NCI-H1417 (cell line): ENCODE measurements at places on chromosomes 7 and 10.

GRCh38 chr10:128884033-128884425 lies 583.0 kb upstream of the MGMT start:
- DNase-seq = no peak

- no peak for DNase-seq
These were observed 354.2 kb upstream of the DPP6 start for GRCh38 chr7:153698046-153698445.

DNA sequence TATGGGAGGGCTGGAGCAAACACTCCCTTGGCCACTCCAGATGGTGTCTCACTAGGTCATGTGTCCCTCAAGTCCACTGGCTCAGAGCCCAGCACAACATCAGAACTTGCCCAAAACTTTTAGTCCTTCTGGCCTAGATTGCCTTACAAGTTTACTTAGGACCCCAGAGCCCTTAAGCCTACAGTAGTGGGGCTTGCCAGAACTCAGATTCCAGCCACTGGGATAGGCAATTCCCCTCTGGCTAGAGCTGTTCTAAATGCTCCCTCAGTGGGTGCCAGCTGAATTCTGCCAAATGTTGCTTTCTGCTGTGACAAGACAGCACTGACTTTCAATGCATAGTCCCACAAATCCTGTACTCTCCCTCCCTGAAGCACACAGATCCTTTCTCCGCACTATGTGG lies 331.1 kb downstream of the HTR7 start:
- DNase-seq = no peak

GRCh38 chr10:5544216-5544805 lies 19.6 kb downstream of the CALML3 start:
- DNase-seq = no peak

DNA sequence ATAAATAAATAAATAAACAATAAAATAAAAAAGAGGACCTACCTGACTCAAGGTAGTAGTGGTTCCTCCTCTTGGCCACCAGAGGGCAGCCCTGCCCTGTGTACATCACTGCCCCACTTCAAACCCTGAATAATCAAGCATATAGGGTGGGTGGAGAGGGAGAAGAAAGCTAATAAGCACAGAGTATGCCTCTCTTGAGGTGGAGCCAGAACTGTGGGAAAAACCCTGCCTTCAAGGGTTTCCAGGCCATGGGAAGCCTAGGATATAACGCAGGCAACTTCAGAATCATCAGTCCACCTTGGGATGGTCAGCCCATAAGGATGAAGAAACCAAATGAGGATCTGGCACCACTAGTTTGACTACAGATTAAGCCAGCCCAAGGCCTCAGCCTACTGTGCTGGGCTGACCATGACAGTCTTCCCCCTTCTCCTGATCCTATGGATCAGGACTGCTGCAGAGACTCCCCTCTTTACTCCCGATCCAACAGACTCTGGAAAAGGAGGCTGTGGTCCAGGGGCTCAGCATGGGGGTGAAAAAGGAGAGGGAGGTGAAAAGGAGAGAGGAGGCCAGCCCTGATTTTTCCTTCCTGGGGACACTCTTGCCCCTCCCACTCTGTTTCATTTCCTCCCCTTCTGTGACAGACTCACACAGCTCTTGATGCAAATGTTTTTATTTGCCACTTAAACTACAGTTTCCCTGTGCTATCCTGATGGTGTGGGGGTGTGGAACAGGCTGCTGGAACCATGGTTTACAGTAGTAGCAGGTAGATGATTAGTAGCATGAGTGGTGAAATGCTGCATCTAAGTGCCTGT lies 10.1 kb downstream of the AVPI1 start:
- DNase-seq = peak; percentile 35

GRCh38 chr10:79192677-79193003 lies 123.9 kb downstream of the ZMIZ1 start:
- DNase-seq = no peak

DNA sequence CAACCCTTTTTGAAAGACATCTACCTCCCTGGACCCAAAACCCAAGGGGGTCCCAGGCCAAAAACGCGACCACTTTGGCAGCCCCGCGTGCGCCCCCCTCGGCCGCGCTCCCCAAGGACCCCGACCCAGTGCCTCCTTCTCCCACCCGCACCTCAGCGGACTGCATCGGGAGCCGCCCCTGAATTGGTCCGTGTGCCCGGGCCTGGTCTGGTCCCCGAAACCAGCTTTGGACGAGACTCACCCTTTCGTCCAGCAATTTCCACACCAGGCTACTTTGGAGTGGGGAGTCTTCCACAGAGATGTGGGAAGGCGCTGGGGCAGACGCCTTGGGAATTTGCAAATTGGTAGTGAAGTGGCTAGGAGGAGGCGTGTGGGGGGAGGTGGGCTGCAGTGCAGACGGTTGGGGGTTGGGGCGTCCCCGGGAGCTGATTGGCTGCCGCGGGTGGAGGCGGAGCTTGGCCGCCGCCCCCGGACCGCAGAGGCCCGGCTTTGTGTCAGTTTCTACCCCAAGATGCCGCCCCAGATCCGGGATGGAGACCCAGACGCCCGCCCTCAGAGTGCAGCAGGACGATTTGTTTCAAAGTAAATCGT lies 16.9 kb downstream of the TCAF1 start:
- no peak for DNase-seq

DNA sequence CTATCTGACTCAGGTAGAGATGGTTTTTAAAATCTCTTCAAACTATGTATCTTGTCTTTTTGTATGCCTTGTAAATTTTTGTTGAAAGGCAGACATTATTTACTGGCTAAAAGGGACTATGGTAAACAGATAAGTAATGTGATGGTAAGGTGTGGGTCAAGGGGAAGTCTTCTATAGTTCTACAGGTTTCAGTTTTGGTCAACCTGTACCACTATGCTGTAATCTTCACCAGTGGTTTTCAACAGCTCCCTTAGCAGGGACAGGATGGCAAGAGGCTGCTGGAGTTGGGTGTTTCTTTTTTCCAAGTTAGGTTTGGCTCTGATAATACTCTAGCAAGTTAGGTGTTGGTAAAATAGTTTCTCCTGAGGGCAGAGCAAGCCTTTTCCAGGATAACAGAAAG lies 32.7 kb upstream of the FZD8 start:
- DNase-seq = no peak

- DNase-seq = no peak
These were observed 128.0 kb downstream of the KCND2 start for GRCh38 chr7:120400806-120401455.

GRCh38 chr10:76399226-76399625 lies 967.8 kb downstream of the LRMDA start:
- no peak for DNase-seq

DNA sequence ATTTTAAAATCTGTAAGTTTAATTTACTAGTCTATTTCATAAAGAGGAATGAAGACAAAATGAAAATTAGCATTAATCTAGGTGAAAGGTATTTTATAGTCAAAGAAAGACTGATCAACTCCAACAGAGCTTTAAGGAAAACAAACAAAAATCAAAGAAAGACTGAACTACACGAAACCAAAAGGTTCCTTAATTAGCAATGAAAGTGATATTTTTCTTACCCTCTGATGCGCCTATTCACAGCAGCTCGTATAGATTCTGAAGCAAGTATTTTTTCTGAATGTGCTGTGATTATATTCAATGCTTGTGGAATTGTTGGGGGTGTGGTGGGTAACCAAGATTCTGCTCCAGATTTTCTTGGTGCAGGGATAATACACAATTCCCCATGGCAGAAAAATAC lies 11.8 kb downstream of the ECD start:
- DNase-seq = no peak

GRCh38 chr7:76316984-76317781 lies 14.7 kb downstream of the HSPB1 start:
- no peak for DNase-seq

DNA sequence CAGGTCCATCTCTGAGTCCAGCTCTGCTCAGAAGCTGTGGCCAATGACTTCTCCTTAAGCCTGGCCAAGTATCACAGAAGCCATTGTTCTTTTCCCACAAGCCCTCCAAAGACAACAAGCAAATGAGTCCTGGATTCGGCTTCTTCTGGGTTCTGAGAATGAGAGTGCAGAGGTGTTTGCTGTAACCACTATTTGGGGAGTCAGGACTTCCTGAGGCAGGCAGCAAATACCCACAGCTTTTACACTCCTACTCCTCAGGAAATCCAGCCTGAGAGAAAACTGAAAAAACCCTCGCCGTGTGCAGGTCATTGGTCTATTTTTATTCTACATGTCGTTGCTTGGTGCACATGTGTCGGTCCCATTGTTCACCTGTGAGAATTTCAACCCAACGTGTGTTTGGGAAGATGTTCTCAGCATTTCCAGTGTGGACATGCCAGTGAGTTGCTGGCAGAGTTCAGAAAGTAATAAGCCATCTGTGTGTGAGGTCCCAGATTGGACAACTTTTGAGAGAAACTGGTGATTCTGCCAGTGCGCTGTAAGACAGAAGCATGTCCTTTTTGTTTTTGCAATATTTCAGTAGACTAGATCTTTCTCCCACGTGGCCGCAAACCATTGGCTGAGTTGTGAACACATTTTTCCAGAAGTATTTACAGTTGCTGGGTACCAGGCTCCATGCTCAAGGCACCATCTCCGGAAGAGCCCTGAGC lies 121.6 kb upstream of the LYZL2 start:
- DNase-seq = no peak

DNA sequence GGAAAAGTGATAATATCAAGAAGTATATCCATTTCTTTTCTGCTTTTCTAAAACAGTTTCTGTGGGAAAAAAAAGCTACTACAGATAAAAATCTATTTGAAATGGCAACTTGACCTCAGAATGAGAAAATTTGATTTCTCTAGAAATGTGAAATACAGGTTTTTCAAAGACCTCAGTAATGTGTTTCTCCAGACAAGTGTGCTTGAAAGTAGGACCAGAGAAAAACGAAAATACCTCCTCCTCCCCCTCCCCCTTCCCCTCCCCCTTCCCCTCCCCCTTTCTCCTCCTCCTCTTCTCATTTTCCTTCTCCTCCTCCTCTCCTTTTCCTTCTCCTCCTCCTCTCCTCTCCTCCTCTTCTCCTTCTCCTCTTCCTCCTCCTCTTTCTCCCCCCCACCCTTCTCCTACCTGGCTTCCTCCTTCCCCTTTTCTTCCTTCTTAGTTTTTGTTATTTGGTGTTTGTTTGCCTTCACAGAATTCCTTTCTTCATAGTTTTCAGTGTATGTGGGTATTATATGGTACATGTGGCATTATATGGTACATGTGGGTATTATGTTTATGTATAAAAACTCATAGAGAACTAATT lies 179.4 kb downstream of the CDK14 start:
- DNase-seq = no peak

GRCh38 chr7:82289152-82289535 lies 154.4 kb downstream of the CACNA2D1 start:
- peak; percentile 98 for DNase-seq

- peak; percentile 9 for DNase-seq
These were observed 7.6 kb downstream of the SERPINE1 start for GRCh38 chr7:101134399-101134980.

DNA sequence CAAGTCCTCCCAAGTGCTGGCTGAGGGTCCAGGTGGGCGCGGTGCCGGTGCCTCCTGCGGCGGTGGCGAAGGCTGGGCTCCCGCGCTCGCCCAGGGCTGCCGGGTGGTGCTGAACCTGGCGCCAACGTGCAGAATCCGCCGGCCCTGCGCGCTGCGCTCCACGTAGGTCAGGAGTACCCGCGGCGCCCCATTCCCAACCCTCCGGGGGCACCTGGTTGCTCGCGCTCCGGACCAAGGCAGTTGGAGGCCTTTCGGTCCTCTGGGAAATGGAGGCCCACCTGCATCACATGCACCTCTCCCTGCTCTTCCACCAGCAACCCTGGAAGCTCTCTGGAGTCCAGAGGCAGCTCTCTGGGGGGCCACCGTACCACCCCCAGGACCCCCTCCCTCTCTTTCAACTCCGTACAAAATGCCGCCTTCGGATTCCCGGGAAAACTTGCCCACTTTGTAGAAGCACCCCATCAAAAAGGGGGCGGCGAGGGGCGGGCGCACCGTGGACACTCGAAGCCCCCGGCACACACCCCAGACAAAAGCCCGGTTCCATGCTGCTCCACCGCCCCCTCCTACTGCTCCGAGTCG lies 745 bp downstream of the SLC16A9 start:
- peak; percentile 7 for DNase-seq

DNA sequence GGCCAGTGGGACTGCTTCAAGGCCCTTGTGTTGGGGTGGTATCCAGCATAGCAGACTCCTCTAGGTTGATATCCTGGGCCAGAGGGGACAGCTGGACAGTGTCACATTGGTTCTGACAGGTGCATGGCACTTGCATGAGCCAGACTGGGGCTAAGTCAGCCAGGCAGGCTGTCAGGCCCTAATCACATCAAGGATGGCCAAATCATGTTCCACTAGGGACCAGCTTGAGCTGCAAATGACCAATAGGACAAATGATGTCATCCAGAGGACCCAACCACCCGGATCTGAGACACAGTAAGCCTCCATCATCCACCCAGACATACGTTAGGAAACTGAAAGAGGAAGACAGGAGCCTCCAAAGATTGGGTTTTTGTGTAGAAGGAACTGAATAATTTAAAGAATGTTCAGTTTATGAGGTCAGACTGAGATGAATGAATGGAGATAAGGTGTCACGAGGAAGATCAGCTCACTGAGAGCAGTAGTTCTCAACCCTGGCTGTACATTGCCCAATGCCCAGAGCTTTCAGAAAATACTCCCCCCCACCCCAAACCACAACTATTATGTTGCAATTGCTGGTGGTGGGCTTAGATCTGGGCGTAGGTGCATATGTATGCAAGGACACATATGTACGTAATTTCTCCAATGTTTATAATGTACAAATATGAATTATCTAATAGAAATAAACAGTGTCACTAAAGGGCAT lies 75.2 kb upstream of the INHBA start:
- DNase-seq = no peak

DNA sequence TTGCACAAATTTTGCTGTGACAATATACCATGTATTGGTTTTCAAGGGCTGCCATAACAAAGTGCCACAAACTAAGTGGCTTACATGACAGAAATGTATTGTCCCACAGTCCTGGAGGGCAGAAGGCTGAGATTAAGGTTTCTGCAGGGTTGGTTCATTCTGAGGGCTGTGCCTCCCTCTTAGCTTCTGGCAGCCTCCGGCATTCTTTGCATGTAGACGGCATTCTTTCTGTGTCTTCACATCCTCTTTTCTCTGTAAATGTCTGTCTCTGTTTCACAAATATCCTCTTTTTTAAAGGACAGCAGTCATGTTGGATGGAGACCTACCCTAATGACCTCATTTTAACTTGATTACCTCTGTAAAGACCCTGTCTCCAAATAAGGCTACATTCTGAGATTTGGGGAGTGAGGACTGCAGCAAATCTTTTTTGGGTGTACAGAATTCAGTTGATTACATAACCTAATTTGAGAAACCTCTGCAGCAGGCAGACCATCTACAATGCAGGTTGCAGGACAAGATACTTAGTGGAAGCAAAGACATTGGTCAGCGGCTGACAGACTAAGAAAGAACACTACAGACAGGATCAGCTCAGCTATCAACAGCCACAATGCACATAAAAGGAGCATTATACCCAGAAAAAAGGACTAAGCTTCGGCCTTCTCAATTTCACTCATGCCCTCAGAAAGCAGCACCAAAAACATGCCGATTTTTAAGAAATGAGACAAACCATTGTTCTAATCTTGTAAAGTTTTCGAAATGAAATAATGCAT lies 84.6 kb upstream of the FAM3C start:
- DNase-seq = no peak

- DNase-seq = no peak
These were observed 677.8 kb downstream of the SDK1 start for GRCh38 chr7:3978839-3979238.
